Neural progenitor cell (in vitro differentiated cells): ENCODE measurements at places on chromosomes 16 and 17. TPM values are rescaled to one million over a fixed set of nuclear protein-coding genes. Genes with fewer than 3 reads are reported as not detected.

DNA sequence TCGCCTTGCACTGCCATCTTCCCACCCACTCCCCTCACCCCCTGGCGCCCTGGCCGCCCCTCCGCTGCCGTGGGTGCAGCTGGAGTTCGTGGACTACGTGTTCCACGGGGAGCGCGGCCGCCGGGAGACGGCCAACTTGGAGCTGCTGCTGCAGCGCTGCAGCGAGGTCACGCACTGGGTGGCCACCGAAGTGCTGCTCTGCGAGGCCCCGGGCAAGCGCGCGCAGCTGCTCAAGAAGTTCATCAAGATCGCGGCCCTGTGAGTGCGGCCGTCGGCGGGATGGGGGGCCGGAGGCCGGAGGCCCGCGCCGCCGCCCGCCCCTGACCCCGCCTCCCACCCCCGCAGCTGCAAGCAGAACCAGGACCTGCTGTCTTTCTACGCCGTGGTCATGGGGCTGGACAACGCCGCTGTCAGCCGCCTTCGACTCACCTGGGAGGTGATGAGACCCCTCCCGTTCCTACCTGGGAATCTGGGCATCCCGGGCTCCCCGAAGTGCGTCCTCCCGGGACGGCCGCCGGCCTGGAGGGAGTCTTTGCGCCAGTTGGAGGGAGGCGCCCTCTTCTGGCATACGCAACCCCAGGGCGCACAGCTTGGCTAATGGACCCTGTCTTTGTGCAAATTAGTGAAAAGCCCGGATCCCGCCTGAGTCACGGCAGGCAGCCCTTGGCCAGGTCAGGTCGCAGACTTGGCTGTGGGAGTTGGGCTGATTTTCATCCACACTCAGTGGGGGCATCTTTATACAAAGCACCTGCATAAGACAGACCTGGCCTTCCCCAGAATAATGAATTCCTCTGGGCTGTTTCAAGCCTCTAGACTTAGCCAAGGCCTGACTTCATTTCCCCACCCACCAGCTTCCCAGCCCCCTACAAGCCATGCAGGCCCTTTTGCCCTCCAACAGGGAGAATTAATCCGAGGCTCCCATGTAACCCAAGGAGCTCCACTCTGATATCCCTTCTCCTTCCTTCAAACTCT is 14.3 kb downstream of the RAPGEFL1 start:
- no peak overlapping the region for H3K27ac ChIP-seq
- peaks cover 17% of the 10 kb centered on the region for H3K4me1 ChIP-seq
- peaks cover 8% of the 10 kb centered on the region for H3K27me3 ChIP-seq
- peak; percentile 88 for DNase-seq
- peak overlapping the region; percentile 52 for H3K4me3 ChIP-seq
- H3K36me3 ChIP-seq = no peaks in the 10 kb centered on the region

DNA sequence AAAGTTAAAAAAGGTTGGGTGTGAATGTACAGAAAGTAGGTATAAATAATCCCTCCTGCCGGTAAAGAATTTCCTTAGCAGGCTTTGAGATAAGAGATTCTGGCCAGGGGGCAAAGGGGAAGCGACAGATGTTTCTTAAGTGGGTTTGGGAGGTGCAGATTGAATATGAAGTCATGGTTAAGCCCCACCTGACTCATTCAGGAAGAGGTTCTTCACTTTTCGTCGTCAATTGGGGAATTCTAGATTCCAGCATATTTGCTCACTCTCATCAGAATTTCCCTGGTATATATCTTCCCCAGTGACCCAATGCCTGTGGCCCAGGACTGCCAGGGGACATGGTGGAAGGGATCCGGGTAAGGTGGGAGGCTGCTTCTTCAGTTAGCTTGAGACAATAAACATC is 127.8 kb downstream of the CPPED1 start:
- no peak overlapping the region for H3K27ac ChIP-seq
- no peak overlapping the region for H3K4me3 ChIP-seq
- H3K27me3 ChIP-seq = no peaks in the 10 kb centered on the region
- DNase-seq = no peak

The GAS7 gene
- 2.9 and 3.9 TPM in 2 replicates for total RNA-seq

The NPW gene
- 0.99 TPM in 1 of 2 replicates, not detected in the other for total RNA-seq
